ENCODE measurements at places on chromosomes 5 and 9.

DNA sequence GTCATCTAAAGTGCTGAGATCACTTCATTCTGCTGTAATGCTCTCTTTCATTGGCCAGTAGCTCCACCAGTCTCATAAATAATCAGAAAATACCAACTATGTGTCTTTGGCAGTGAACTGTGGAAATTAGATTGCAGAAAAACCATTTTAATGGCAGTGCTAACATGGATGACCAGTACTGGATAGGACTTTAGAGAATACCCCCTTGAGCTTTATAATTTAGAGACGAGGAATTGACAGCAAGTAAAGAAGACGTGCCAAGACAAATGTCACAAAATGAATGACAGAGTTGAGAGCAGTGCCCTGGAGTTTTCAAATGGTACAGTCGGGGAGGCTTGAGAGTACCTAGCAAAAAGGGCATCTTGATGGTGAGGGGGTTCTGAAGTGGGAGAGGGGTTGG, 5.8 kb downstream of the MSANTD3 start:
- DNase-seq, result no peak

GRCh38 chr5:10607666-10608073, 43.8 kb downstream of the ANKRD33B start:
- no peak for DNase-seq

DNA sequence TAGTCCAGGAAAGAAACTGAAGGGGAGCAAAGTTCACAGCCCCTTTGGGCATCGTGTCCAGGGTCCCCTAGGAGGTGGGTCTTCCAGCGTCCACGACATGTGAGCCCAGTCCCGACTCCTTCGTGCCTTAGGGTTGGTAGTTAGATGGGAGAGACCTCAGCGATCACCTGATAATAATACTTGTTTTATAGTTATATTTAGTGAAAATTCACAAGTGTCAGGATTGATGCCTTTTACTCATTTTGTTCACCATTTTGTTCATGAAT, 20.1 kb downstream of the SPAAR start:
- no peak for DNase-seq

- DNase-seq, result peak; percentile 17
Measured at GRCh38 chr5:76469656-76470290, 66.7 kb downstream of the IQGAP2 start.

DNA sequence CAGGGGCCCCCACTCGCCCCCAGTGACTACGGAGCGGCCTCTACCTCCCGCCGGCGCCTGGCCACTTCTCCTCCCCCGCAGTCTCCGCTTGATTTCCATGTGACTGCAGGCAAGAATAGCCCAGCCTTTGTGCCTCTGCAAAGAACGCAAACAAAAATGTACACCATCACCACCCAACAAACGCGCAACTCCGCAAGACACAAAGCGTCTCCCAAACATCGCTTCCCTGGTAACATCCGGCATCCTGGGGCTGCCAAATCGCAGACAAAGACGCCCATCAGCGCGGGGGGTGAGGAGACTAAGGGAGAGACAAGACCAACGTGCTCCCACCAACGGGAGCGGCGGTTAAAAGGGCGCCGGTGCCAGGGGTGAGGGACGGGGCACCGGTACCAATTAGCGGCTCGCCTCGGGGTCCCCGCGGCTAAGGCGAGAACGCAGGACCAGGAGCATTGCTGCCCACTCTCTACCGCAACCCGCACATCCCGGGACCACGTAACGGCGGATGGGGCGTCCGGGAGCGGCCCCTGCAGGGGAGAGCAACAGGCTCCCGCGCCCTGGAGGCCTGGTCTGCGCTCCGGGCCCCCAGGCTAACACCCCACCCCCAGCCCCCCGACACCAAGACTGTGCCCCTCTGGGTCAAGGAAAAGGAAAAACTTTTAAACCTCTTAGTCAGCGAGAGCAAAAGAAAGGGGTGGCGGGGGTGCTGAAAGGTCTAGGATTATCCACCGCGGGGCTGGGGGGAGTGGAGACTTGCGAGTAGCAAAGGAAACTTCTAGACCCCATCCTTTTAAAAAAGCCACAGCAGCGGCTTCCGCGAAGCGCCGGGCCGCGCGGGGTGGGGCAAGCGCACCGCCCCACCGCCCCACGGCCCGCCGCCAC, 885 bp downstream of the MPDZ start:
- no peak for DNase-seq

GRCh38 chr5:62182802-62183201, 123.2 kb upstream of the KIF2A start:
- DNase-seq, result no peak

DNA sequence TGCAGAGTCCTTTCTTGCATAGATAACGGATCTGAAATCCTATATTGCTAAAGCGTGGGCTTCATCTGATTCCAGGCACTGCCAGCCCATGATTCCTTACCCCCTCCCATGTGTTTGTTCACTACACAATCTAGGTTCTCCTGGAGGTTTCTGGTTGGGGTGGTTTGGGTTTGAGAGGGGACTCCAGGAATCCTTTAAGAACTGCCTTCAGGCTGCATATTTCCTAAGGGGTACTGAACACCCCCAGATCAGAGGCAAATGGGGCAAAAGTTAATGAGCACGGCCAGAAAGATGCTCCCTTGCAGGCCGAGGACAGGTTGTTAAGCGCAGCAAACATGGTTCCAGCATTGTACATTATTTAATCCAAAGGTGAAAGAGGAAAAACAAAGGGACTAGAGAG, 9.9 kb downstream of the NR2F1 start:
- no peak for DNase-seq

GRCh38 chr5:116297296-116297814, 212.5 kb downstream of the COMMD10 start:
- no peak for DNase-seq

- DNase-seq, result peak; percentile 89
Measured at GRCh38 chr5:115634343-115635132, 8.7 kb upstream of the TMED7 start.

- DNase-seq, result peak; percentile 63
Measured at GRCh38 chr9:120619751-120620655, 40.0 kb upstream of the CDK5RAP2 start.

- DNase-seq, result no peak
Measured at GRCh38 chr5:173669483-173669882, 53.0 kb upstream of the BOD1 start.

DNA sequence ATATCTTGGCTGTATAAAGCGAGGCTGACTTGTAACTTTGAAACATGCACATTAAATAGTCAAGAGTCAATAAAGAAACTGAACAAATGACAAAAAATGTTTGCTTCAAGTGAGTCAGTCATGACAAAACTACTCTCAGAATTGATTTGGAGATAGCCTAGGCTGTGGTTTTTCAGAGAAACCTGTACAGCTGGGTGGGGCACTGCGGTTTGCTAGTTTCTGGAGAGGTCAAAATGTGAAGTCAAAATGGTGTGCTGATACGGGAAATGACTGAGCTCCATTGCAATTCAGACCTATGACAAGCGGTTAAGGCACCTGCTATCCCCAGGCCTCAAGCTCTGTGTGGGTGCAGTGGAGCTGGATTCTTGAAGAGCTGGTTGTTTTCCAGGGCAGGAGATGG, 10.3 kb upstream of the CD180 start:
- DNase-seq, result peak; percentile 84

DNA sequence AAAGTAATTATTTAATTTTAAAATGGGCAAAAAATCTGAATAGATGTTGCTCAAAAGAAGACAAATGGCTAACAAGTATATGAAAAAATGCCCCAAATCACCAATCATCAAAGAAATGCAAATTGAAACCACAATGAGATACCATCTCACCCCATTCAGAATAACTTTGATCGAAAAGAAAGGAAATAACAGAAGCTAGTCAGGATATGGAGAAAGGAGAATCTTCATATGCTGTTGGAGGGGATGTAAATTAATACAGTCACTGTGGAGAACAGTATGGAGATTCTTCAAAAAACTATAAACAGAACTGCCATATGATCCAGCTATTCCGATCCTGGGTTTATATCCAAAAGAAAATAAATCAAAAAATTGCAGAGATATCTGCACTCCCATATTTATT, 418.5 kb upstream of the RGMB start:
- DNase-seq, result no peak

DNA sequence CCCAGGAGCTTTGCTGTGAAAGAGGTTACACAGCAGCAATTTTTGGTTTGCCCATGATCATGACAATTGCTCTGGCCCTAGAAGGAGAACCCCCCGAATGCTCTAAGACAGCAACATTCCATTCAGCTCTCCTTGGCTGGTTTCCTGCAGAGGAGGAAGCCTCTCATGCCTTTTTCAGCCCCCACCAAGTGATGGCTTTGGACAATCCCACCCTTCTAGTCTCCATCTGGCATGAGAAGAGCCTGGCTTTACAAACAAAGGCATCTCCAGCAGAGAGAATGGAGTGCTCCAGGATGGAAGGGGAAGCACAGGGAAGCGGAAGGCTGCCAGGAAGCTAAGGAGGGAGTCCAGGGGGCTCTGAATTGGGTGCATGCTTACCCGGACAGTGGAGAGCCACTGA, 98.4 kb downstream of the CRB2 start:
- no peak for DNase-seq

- no peak for DNase-seq
Measured at GRCh38 chr5:96780626-96781025, 27.1 kb downstream of the ERAP1 start.

DNA sequence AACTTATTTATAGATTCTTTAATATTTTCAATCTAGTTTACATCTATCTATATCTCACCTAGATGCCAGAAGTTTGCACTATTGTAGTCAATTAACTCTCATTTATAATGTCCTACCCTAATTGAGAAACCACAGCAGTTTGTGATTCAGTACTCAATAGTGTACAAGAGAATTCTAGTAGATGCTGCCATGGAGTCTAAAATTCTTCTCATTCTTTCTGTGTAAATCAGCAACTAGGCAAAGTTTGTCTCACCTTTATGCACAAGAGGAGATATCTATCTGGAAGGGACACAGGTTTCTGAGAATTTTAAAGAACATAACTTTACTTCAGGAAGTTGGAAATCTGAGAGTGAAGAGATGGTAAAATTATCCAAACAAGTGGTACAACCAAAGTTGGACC, 173.0 kb upstream of the FBXL7 start:
- no peak for DNase-seq

DNA sequence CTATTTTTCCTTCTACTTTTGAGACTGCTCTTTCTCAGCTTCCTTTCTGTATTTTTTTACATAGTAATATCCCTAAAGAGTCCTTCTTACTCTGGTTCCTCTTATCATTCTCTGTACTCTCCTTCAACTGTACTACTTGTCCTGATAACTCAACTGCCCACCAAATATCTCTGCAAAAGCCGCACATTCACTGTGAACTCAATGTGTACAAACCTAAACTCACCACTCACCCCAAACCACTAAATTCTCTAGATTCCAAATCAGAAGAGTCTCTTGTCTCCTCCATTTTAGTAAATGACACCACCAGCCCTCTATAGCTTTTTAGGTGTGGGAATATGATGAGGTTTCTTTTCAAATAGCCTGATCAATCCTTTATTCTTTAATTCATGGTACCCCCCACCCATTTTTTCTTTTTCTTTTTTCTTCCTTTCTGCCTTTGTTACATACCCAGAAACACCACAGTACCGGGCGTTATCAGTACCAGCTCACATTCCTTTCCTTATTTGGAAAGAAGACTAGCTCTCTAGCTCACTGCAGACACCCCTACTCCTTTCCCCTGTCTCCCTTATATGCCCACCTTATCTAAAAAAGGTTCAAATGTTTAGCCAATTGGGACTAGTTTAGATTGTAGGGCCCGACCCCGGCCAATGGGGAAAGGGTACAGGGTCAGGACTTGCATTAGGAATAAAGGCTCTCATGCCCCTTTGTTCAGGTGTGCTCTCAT, 63.1 kb upstream of the RANBP6 start:
- DNase-seq, result no peak

- no peak for DNase-seq
Measured at GRCh38 chr9:134061019-134061687, 6.7 kb downstream of the BRD3 start.

DNA sequence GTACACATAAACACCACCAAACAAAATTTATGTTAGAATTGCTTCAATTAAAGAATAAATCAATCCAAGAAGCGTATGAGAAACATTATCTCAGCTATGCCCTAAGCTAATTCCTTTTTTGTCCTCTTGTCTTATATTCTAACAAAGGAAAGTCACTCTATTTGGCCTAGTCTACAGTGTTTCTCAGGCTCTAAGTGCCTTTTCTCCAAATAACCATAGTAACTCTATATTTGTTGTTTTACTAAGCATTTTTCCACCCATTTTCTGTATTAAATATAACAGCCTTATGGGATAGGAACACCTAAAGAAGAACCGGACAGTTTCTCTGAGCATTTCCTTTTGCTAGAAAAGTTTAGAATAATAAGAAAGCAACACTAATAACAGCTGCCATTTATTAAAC, 120.1 kb upstream of the MTAP start:
- no peak for DNase-seq

DNA sequence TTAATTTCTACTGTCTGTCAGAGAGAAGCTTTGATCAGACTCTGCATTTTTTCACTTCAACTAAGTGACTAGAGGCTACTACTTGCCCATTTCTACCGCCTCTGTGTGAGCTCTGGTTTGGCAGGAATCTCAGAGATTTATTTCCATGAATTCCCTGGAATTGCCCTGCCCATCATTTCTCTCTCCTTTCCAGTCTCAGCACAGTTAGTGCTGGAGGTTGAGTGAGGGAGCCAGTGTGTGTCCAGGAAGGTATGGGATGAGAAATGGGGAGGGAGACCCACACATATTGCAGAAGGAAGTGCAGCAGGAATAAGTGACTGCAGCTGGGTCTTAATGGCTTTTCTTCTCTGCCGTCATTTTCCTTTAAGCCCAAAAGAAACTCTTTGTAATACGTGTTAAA, 443.1 kb upstream of the ZNF462 start:
- no peak for DNase-seq

DNA sequence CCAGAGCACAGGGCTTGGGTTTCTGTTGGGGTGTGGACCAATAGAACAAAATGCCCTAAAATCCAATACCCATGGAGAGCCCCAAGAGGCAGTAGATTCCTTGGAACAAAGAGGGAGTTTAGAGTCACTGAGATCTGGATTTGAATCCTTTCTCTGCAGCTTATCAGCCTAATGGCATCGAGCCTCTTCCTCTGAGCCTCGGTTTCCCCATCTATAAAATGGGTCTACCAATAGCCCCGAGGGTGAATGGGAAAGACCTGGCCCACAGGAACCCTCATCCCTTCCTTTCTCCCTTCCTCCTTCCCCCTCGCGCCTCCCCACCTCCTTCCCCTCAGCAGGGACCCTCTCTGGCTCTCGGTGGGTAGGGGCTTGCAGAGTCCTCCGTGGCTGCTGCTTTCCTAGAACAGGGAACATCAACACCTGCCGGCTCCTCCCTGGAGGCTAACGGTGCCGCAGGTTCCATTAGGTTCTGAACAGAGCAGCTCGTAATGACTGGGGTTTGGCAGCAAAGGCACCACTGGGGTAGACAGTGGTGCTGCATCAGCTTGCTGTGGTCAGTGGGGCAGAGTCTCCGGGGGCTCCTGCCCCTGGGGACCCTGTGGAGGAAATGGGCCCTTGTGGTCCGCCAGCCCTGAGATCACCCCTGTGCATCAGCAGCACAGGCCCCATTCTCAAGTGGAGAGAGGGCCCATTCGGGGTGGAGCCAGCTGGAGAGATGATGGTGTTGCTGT, 40.3 kb downstream of the NEK6 start:
- DNase-seq, result no peak

All from stimulated activated CD4-positive, alpha-beta T cell treated with anti-CD3 and anti-CD28 coated beads, Interleukin-2, amount 100 ng/mL, for 24 hours (primary cell).